Foreskin keratinocyte (primary cell): ENCODE measurements at places on chromosomes 13 and 19.

GRCh38 chr13:72805676-72806346 lies 23.9 kb downstream of the PIBF1 start:
- DNase-seq, result no peak

- no peak for DNase-seq
These were observed 5.7 kb downstream of the COMP start for GRCh38 chr19:18785179-18786124.

GRCh38 chr13:70604448-70604847 lies 496.2 kb upstream of the KLHL1 start:
- DNase-seq, result no peak

DNA sequence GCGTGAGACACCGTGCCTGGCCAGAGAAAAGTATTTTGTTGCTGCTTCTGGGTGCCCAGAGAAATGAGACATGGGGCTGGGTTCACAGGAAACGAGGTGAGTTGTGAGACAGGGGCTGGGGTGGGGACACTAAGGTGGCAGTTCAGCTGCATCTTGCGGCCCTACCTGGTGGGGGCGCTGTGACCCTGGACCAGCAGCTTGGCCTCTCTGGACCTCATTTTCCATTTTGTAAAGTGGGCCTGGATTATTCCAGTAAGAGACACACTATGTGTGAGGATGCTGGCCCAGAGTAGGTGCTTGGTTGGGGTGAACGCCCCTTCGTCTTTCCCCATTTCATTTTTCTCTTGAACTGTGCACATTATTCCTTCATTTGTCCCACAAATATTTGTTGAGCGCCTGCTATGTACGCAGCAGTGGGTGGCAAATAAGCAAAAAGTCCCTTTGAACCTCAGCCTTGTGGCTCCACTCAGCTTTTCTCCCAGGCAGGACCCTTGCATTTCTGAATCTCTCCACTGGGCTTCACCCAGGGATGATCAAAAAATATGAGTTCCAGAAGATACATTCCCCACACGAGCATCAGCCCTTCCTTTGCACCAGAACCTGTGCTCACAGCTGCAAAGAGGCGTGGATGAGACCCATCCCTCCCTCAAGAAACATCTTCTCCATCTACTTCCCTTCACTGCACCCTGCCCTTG lies 26.6 kb upstream of the OR10H1 start:
- DNase-seq, result no peak

DNA sequence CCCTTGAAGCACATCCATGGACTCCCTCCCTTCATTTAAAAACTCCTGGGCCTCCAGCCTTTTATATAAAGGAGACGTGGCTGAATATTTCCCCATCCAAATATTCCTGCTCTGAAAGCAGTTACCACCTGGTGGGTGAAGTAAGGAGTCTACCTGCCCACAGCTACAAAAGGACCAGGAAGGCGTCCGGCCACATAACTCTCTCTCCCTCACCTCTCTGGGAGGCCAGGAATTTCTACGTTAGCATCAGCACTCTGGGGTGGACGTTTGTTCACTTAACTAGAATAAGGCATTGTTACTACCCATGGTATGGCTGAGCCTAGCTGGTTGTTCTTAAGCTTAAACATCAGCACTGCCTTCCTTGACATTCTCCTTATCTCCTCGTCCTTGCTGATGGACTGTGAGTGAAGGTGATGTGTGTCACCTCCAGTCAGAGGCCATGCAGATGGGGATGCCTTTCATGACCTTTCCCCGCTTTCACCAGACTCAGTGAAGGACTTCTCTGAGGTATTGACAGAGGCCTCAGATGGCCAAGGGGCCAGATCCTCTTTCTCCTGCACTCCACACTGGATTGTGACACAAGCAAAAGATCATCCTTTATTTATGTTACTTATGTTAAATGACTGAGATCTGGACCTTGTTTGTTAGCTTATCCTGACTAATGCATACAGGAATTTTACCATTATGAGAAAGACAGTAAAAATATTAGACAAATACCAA lies 22.2 kb upstream of the KPNA3 start:
- no peak for DNase-seq

DNA sequence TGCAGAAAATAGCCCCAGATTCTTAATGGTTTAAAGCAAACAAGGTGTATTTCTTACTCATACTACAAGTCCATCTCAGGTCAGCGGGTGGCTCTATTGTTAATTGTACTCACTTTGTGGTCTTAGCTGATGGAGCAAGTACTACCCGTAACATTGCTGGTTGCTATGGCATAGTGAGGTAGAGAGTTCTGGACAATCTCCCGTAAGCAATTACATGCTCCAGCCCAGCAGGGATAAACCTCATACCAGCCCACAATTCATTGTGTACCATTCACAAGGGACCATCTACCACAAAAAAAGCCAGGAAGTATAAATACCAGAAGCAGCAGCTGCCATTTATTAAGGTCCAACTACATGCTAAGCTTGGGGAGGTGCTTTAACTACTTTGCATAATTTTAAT lies 167.1 kb downstream of the PCDH9 start:
- no peak for DNase-seq

DNA sequence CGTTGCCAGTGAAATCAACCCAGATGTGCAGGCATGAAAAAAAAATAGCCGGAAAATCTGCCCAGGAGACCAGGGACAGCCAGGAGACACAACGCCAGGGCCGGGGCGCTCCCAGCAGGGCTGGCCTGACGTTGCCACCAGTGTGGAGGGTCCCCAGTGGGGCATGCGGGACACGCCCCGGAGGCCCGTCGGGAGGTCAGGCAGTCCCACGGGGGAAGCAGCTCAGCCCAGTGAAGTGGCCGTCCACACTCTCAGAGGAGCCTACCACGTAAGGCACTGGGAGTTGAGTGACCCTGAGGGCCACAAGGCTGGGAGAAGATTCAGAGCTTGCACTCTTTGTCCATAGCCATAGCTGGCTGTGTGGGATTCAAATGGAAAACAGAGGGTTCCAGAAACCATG lies 53.2 kb upstream of the GAS6 start:
- DNase-seq, result no peak

GRCh38 chr13:49998714-49999624 lies 2.1 kb downstream of the TRIM13 start:
- DNase-seq, result no peak

- DNase-seq, result no peak
These were observed 58.2 kb upstream of the EEF1AKMT1 start for GRCh38 chr13:20831933-20832332.

GRCh38 chr13:101209206-101209893 lies 207.0 kb downstream of the NALCN start:
- peak; percentile 29 for DNase-seq

- DNase-seq, result no peak
These were observed 38.7 kb downstream of the NFIX start for GRCh38 chr19:13033819-13034611.

- DNase-seq, result no peak
These were observed 15.7 kb downstream of the STK11 start for GRCh38 chr19:1220976-1221903.

GRCh38 chr13:33249066-33249465 lies 36.5 kb downstream of the STARD13 start:
- DNase-seq, result peak; percentile 53

- DNase-seq, result no peak
These were observed 5.8 kb downstream of the QTRT1 start for GRCh38 chr19:10706990-10707389.

DNA sequence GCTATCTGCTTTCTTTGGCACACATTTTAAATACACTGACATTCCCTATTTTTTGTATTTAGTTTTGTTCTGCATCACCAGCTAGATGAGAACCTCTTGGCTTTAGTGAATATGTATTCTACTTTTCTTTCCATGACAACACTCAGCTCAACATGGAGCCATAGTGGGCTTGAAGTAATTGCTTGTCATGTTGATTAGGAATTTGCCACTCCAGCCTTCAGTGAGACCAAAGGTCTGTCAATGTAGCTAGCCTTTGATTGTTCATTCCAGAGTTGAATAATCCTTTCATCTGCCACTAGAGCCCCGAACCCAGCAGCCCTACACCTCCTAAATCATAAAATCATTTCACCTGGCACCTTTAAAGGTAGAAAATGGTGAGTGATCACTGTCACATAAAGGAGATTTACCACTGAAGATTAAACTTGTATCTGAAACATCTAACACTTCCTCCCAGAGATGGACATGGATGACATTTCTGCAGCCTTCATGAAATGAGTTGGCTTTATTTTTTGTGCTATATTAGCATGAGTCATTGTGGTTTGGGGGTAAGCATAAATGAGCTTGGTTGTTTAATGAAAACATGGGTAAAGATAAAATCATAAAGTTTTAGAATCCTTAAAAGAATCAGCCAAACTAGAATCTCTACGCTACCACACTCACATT lies 29.2 kb upstream of the GARRE1 start:
- no peak for DNase-seq

GRCh38 chr19:58356766-58357480 lies 3.6 kb upstream of the A1BG start:
- no peak for DNase-seq

DNA sequence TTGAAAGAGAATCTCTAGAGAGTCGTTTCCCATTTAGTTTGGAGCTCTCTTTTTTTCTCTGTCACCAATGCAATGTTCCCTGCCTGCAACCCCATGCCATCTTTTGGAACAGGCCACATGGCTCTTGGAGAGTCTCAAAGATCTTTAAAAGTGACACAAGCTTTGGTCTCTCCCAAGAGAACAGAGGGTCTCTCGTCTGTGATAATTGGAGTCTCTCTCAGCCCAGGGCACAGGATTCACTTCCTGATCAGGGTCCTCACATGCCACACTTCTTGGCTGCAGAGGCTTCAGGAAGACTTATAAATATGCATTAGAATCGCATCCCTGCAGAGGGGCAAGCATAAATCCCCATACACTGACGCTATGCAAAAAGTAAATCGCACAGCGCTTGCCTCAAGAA lies 240.5 kb downstream of the IRS2 start:
- DNase-seq, result no peak

- DNase-seq, result no peak
These were observed 598.0 kb downstream of the EFNB2 start for GRCh38 chr13:105937451-105937850.

GRCh38 chr19:42311657-42312056 lies 1.5 kb upstream of the TMEM145 start:
- DNase-seq, result no peak

GRCh38 chr19:7865262-7865911 lies 8.8 kb downstream of the PRR36 start:
- no peak for DNase-seq

- peak; percentile 11 for DNase-seq
These were observed 54.3 kb downstream of the SLAIN1 start for GRCh38 chr13:77751513-77752456.

DNA sequence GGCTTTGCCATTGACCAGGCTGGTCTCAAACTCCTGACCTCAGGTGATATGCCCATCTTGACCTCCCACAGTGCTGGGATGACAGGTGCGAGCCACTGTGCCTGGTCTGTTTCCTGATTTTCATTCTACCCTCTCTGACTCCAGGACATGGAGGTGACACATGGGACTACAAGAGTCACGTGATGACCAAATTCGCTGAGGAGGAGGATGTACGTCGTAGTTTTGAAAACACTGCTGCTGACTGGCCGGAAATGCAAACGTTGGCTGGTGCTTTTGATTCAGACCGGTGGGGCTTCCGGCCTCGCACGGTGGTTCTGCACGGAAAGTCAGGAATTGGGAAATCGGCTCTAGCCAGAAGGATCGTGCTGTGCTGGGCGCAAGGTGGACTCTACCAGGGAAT lies 40.2 kb downstream of the NLRP5 start:
- no peak for DNase-seq

DNA sequence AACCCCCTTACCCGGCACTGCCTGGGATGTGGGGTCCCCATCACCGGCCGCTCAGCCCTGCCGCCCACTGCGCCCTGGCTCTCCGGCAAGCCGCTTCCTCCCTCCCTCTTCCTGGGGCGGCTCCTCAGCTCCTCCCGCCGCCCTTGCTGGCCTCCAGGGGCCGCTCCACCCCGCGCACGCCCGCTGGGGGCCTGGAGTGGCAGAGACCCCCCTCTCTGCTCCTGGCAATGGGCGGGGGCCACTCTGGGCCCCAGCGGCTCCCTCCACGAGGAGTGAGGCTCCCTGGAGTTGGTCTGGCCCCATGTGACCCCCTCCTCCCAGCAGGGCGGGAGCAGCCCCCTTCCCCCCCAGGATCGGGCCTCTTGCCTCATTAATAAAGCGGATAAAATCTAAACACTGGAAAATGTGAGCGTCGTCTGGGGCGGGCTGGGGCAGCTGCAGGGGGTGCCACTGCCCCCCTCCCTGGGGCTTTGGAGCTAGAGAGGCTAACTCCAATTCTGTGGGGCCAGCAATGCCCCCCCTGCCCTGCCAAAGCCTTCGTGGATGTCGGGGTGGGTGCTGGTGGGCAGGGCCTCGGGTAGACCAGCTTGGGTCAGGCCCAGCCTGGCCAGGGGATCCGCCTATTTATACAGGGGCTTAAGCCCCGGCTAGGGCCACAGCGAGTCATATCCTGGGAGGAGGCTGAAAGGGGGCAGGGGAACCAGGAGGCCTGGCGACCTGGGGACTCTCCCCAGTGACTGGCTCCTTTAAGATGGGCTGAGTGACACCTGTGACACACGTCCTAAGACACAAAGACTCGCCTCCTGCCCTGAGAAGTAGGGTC lies at the start of gene PTGER1:
PTGER1 (minus strand) TSS at position 104 of the 823 bp plus-strand sequence. CDS start 1,034 bp downstream, outside the sequence.
- DNase-seq, result no peak

DNA sequence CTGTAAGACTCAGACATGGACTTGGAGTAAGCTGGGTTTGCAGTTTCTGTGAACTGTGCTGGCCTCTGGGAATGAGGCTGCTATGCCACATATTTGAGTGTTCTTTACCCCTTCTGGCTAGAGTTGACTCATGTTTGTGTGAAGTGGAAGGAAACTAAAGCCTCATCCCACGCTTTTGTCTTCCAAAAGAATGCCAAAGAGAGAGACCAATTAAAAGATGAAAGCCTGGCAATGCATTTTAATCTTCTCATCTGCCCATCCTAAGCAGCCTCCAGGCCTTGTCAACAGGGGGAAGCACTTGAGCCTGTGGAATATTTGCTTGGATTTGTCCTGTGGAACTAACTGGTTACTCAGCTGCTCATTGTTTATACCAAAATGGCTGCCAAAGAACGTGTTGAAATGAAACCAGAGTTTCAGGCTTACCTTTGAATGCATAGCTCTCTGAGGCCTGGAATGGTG lies 49.1 kb downstream of the LMO7 start:
- DNase-seq, result peak; percentile 72

DNA sequence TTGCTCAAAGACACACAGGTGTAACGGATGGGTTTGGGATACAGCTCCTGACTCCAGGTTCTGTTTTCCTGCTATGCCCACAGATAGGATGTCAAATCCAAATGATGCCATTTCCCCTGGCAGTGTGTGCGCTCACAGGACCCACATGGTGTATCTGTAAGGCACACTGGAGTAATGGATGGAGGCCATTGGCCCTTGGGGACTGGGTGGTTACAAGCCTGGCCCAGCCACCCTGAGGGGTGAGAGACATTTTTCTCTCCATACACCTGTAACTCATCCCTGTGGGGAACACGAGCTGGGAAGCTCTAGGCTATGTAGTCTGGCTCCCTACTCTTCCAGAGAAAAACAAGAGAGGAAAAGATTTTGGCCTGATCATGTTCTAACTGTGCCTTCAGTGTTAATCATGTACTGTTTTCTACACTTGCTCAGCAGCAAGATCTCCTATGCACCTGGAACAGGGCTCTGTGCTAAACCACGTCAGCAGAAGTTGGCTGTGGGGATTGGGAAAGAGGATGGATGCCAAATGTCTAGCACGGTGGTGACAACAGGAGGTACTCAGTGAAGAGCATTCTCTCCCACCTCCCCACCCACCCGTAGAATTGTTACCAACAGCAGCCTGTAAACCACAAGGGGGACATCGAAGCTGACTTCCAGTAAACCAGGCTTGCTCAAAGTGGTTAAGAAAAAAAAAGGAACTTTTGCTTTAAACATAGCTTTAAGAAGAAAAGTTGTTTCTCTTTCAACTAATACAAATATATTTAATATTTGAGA lies 237.0 kb downstream of the LACC1 start:
- no peak for DNase-seq
